LHCN-M2 (cell line): ENCODE measurements at places on chromosomes 1 and 21. TPM values are rescaled to one million over a fixed set of nuclear protein-coding genes. Genes with fewer than 3 reads are reported as not detected.

The SLAMF9 gene
- total RNA-seq = not detected in 2 replicates

The DDR2 gene
- total RNA-seq = 55.3 and 73.1 TPM in 2 replicates

The MPL gene
- total RNA-seq = not detected in 2 replicates

The C1orf21 gene
- total RNA-seq = 10.2 and 23.9 TPM in 2 replicates

The SYT14 gene
- total RNA-seq = 12.6 and 14.0 TPM in 2 replicates

The CD53 gene
- not detected in 2 replicates for total RNA-seq

The PLA2G2D gene
- not detected in 2 replicates for total RNA-seq

The PRKAA2 gene
- total RNA-seq = 0.83 and 0.92 TPM in 2 replicates

The SPRR2F gene
- not detected in 2 replicates for total RNA-seq

The DMRTA2 gene
- total RNA-seq = not detected in 2 replicates

The PLXNA2 gene
- total RNA-seq = 17.7 and 24.2 TPM in 2 replicates

The PALMD gene
- total RNA-seq = 56.5 and 75.1 TPM in 2 replicates

The RAB42 gene
- 1.6 and 3.0 TPM in 2 replicates for total RNA-seq
